ENCODE measurements at places on chromosomes 2 and 18.
A peak's percentile ranks its signal among the peaks of the same experiment; 100 is the strongest.

GRCh38 chr2:240817496-240818292 is 2.3 kb downstream of the KIF1A start:
- H3K36me3 ChIP-seq: peaks cover 1% of the 10 kb centered on the region
- H3K27ac ChIP-seq: no peak overlapping the region
- peaks cover 5% of the 10 kb centered on the region for H3K4me1 ChIP-seq
- peak; percentile 40 for DNase-seq
- H3K27me3 ChIP-seq: peaks cover 30% of the 10 kb centered on the region
- H3K4me3 ChIP-seq: no peak overlapping the region

- DNase-seq: no peak
- H3K36me3 ChIP-seq: no peaks in the 10 kb centered on the region
- H3K4me1 ChIP-seq: no peaks in the 10 kb centered on the region
- no peak overlapping the region for H3K27ac ChIP-seq
- H3K27me3 ChIP-seq: no peaks in the 10 kb centered on the region
Observed at GRCh38 chr2:226063704-226064440, 664.4 kb downstream of the NYAP2 start.

- no peaks in the 10 kb centered on the region for H3K4me1 ChIP-seq
- H3K4me3 ChIP-seq: no peak overlapping the region
- DNase-seq: no peak
- H3K36me3 ChIP-seq: no peaks in the 10 kb centered on the region
- no peak overlapping the region for H3K27ac ChIP-seq
- H3K27me3 ChIP-seq: no peaks in the 10 kb centered on the region
Observed at GRCh38 chr2:118119761-118120400, 31.6 kb downstream of the INSIG2 start.

GRCh38 chr2:42796427-42797248 is 4.3 kb upstream of the HAAO start:
- H3K4me1 ChIP-seq: peaks cover 37% of the 10 kb centered on the region
- peak overlapping the region; percentile 58 for H3K27ac ChIP-seq
- peak overlapping the region; percentile 22 for H3K4me3 ChIP-seq
- peaks cover 22% of the 10 kb centered on the region for H3K27me3 ChIP-seq
